NAMALWA (cell line): ENCODE measurements at places on chromosomes 7 and 10.

DNA sequence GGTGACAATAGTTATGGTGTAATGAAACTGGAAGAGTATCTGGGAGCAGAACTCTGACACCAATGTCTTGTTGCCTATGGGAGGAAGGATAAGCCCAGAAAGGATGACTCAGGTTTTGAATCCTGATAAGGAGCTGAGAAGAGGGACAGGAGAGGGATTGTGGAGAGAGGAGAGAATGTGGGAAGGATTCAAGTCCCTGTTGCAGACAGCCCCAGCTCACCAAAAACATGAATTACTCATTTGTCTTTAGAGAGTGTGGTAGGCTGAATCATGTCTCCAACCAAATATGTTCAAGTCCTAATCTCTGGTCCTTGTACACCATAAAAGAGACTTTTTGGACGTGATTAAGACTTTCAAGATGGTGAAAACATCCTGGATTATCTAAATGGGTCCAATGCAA is 206.9 kb upstream of the PHYHIPL start:
- no peak for DNase-seq

DNA sequence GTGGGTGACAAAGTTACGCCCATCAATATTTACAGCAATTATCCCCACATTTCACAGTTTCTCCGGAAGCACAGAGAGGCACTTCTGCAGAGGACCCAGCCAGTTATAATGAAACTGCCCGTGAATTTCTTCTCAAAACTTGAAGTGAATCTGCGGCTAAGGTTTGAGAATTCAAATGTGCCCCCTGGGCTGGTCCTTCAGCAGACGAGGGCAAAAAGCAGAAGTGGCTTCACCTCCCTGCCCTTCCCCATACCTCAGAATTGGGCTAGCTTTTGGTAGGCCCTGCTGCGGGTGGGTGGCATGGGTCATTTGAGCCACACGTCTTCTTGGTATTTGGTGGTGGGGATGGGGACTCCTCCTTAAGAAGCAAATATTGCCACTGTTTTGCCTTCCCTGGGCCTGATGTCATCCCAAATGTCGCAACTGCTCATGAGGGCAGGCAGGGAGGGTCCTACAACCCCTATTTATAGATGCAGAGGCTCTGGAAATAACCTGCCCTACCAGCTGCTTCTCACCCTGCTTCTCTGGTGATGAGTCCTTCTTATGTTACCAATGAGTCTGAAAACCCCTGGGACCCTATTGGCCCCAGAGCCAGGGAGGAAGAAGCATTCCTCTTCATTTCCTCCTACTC is 16.6 kb upstream of the WDFY4 start:
- DNase-seq, result peak; percentile 90

DNA sequence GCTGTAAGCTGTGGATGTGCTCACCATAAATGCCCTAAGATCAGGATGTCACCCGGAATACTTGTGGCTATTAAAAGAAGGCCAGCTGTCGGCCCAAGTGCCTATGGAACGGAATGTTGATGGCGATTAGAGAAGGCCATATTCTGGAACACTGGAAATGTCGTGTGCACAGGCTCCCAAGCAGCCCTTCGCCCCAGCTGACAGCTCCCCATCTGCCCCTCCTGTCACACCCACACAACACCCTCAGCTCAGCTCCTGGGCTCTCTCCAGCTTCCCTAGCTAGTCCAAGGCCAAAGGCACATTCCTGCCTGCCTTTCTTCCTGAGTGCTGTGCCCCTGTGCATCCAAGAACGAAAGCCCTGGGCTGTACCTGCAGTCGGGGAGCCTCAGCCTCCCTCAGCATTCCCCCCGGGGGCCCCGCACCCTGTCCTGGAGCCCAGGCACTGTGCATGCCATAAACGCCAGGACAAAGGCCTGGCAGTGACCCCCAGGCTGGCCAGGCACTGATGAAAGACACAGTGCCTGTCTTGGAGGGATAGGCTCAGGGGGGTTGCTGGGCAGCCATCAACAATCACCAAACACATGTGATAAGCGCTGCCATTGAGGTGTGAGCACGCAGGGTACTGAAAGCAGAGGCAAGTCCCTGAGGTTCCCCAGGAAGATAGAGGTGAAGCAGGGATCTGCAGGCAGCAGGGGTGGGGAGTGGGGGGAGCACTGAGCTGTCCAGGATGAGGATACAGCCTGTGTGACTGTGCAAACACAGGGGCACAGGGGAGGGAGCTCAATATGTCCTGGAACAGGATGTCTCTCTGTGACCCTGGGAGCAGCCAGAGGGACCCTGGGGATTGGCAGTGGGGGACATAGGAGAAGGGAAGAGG is 3.7 kb upstream of the LDB3 start:
- no peak for DNase-seq

DNA sequence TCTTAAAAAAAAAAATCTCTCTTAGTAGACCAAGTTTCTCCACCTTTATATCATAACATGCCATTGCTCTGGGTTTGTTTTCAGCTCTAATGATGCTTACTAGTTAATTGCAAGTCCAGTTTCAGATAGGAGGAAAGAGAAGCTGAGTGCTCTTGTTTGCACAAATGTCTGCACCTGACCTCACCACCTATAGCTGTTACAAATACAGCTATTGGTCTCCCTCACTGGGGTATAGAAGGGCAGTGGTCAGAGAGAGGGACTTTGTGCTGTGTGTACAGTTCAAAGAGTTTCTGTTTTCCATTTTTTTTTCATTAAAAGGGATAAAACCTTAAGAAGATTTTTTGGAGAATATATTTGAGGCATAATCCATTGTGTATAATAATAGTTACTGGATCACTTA is 52.7 kb downstream of the TAS2R16 start:
- no peak for DNase-seq

- DNase-seq, result no peak
These were observed 68.8 kb upstream of the ABLIM1 start for GRCh38 chr10:114726820-114727271.

DNA sequence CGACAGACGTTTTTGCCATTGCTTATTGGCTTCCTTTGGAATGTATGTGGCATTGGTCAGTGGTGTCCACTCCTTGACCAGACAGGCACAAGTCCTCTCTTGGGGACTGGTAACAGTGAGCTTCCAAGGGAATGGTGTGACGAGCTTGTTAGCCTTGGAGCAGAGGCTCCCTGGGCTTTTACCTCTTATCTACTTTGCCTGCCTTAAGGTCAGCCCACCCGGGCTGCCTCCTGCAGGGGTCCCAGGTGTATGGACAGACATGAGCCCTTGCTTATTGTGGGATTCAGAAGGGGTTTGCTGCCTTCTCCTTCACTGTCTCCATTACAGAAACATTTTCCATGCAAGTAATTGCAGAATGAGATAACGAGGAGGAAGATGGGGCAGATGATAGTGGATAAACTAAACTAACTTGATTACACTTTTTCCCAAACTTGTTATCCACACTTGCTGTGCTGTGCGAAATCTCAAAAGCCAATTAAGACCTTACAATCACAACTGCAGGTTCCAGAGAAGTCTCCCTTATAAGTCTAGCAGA is 29.7 kb downstream of the PLPP4 start:
- DNase-seq, result no peak

- no peak for DNase-seq
These were observed 102.2 kb downstream of the SNX10 start for GRCh38 chr7:26393818-26394217.

DNA sequence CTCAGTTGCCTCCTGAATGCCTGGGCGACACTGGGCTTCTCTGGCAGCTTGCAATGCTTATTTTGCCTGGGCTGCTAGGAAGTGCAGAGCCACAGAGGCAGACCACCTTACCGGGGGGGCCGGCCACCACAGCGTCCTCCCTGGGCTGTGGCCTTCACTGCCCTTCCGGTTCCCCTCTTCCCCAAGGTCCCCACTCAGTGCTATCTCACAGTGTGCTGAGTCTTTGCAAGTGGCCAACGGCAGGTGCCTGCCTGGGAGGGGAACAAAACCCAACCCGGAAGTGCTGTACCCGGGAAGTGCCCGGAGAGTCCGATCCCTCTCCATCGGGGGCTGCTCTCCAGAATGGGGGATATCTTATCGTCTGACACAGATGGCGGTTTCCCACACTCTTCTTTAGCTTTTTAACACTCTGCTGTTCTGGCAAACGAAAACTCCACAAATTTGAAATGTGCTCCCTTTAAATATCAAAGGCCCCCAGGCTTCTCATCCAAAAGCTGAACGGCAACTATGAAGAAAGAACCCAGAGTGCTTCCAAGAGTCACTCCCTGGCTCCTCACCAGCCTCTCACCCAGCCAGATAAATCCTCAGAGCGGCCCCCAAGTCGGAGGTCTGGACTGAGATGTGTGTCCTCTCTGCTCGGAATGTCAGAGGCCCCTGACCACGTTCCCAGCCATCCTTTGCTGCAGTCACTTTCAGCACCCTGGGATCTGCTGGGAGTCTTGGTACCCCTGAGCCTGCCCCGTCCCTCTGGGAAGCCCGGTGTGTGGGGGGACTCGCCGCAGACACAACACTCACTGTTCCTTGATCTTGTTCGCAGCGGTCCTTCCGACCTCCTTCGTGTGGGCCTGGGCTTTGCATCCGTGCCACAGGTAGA is 165.1 kb downstream of the SVIL start:
- DNase-seq, result no peak

DNA sequence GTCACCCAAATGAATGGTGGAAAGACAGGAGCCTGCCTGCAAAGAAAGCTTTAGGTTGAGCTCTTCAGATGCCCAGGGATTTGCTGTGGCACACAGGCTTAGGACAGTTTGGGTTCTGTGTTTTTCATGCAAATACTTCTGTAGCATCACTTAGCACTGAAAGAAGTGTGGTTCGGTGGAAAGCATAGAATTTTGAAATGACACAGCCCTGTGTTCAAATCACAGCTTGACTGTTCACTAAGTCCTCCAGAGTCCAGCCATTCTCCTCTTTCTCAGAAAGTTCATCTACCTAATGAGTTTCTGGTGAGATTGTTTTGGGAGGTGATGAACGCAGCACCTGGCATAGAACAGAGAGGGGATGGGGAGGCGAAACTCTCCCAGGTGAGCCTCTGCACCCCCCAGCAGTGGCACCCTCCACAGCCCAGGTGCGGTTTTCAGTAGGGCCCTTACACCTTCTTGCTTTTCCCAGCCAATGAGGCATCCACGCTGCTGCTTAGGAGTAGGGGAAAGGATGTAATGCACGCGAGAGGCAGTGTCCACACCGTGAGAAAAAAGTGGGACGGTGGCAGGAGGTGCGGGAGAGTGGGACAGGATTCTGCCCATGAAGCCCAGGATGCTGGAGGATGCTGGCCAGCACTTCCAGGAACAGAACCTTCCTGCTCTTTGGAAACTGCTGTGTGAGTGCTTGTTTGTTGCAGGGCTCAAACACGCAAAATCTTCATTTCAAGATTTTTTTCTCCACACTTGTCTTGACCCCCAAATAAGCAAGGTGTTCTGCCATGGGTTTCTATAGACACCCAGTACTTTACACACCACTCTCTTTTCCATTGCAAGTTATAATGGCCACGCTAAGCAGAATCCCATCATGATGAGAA is 11.6 kb downstream of the EN2 start:
- DNase-seq, result no peak

DNA sequence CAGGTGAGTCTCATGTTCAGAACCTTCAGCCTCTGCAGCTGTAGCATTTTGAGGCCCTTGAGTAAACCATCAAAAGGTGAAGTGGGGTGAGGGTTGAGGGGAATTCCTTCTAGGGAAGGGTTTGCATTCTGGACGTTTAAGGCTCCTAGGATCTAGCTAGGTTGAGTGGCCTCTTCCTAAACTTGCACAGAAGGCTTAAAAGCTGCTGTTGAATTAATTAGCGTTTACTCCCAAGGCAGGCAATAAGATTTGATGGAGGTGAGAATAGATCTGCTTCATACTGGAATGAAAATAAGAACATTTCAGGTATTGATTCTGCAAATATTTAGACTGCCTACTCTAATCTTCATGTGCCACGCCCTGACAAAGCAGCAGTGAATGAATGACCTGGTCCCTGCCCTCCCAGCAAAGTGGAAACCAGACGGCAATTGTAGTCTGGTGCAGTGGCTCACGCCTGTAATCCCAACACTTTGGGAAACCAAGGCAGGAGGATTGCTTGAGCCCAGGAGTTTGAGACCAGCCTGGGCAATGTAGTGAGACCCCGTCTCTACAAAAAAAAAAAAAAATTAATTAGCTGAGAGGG is 11.4 kb upstream of the KPNA7 start:
- no peak for DNase-seq

GRCh38 chr10:114852197-114852596 is 30.6 kb downstream of the FHIP2A start:
- no peak for DNase-seq

DNA sequence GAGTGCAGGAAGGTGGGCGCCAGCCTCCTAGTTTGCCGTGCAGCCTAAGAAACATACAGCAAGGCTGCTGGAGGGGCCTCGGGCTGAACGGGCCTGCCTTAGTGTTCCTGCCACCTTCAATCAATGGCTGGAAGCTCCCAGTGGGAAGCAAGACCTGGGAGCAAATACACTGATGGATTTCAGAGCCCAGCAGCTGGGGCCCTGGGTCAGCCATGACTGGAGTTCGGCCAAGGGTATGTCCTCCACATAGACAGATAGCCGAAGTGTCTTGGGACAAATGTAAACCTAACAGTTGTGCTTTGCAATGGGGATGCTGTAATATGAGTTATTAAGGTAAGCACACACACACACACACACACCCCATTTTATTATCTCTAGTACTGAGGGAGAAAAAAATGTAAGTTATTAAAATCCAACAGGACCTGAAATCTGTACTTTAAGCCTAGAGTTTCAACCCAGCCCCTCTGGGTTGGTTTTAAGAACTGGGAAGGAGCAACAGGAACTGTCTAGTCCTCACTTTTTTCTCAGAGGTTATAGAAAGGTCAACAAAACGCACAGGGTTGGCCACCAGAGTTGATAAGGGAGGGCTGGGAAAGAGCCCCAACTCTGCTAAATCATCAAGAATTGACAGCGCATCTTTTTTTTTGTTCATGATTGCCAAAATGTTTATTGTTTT is 50.0 kb upstream of the CELF2 start:
- DNase-seq, result no peak

GRCh38 chr7:154804449-154804848 is 198.5 kb downstream of the PAXIP1 start:
- no peak for DNase-seq

DNA sequence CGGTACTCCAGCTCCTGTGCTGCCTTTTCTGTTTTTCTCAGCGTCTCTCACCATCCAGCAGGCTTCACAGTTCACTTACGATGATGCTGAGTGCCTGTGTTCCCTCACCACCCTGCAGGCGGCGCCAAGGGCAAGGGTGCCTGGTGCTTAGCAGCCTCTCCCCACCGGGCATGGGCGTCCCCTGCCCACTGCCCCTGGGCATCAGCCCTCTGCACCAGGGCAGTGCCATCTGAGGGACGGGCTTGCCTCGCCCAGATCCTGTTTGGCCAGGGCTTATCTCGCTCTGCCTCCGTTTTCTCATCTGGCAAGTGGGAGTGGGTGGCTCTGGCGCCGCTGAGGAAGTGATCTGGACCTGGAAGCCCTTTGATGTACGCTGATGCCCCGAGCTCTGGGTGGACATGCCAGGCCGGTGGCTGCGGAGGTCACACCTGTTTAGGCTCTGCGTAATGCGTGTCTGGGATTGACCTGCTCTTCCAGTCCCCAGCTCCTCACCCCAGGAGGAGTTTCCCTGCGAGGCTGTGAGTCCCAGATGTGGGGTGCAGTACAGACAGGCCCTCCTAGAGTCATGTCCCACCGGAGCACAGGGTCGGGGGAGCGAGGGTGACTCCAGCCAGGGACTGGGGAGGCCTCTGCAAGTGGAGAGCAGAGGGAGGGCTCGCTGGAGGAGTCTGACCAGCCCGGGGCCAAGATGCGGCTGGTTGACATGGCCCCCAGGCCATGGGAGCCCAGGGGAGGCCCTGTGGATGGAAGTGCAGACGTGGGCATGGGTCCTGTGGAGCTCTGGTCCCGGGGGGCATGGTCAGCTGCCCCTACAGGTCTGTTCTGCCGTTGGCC is 11.8 kb downstream of the TTYH3 start:
- DNase-seq, result peak; percentile 88
